ENCODE measurements at places on chromosomes 2 and 18.
A peak's percentile ranks its signal among the peaks of the same experiment; 100 is the strongest.

- peak; percentile 71 for DNase-seq
These were observed 264.1 kb upstream of the THUMPD2 start for GRCh38 chr2:40043191-40043590.

DNA sequence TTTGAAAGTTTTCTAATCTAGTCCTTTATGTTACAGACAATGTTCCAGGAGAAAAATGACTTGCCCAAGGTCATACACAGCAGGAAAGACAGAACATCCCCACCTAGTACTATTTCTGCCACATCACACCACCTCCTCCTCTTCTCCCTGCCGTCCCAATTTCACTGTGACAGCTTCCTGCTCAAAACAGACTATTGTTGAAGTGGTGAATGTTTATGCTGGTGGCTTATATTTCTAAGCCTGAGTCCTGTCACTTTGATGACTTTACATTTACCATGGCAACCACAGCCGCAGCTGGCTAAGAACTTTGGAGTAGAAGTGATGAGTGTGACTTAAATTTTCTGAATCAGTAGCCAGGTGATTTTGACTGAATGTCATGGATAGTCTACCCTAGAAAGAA lies 10.0 kb downstream of the GALNT5 start:
- no peak for DNase-seq

GRCh38 chr2:121689356-121689755 lies 40.1 kb upstream of the CLASP1 start:
- peak; percentile 69 for DNase-seq

DNA sequence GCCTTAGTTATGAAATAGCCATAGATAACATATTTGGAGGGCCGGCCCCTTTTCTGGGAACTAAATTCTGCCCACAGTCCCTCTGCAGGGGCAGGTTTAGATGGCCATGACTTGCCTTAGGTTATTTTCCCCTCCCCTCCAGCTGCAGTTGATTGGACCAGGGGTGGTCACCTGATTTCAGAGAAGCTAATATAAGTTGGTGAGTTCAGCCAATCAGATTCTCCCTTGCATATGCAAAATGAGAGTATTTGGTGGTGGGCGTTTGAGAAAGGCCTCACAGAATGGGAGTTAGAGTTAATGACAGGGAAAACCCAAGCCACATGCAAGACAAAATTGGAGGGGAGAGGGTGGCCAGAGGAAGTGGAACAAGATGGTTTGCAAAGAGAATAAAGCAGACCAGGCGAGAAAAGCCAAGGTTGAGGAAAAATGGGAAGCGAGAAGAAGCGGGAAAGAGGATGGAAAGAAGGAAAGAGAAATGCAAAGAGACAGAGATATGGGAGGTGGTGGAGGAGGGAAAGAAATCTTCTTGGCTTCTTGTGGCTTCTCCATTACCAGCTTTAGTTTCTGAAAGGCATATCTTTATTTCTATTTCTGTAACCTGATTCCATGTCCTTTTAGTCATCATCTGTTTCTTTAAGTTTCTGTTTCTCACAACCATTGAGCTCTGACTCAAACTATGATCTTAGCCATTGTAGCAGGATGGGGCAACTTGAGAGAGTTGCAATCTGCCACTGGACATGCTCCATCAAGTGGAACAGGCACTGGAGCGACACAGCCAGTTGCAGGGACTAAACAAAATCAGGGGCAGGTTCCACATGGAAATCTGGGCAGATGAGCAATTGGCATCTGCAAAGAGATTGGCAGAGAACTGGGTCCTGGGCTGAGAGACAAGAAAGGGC lies 108.1 kb upstream of the SIX3 start:
- peak; percentile 9 for DNase-seq

DNA sequence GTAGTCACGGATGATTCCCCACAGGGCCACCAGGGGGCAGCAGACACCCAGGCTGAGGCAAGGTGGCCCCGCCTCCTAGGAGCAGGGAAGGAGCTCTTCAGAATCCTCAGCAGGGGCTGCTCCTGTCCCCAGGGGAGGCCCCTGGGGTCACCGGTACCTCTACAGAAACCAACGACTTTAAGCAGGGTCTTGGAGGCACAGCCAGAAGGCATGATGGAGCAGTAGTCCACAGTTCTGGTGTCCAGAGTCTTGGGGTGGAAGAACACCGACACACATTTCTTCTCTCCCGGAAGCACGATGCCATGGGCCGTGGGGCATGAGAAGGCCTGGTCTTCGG lies 11.5 kb downstream of the CFAP65 start:
- DNase-seq: peak; percentile 63

DNA sequence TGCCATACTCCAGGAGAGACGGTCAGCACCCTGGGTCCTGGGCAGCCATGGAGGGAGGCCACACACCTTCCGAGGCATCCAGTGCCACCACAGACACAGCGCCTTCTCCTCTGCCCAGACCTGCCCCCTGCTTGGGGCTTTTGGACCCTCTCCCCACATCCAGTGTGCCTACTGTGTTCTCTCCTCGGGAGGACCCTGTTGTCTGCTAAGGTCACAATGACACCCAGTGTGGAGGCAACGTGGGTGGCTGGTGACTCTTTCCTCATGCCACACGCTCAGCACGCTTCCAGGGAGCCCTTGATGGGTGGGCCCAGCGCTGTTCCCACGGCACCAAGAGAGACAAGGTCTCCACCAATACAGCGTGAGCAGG lies 251.9 kb downstream of the EIPR1 start:
- DNase-seq: no peak

- DNase-seq: peak; percentile 57
These were observed 81.5 kb downstream of the EFEMP1 start for GRCh38 chr2:55842046-55842445.

GRCh38 chr18:28040211-28040610 lies 136.7 kb downstream of the CDH2 start:
- no peak for DNase-seq

All from IMR-90 (cell line).